ENCODE measurements at places on chromosomes 7 and 10.
A peak's percentile ranks its signal among the peaks of the same experiment; 100 is the strongest.

DNA sequence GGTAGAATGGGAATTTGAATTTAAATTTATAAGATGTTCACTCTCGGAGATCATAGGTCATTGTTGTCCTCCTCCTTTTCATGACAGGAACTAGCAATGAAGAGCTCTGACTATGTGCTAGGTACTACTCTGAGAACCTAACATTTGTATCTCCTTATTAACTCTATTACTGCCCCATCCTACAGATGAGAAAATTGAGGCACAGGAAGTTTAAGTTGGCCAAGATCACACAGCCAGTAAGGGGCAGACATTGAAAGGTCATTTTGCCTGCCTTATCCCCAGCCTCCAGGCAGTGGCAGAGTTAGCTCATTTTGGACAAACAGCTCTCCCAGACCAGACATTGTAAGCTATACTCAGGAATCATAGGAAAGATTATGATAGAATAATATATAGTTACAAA is 6.0 kb downstream of the SRGN start:
- DNase-seq: no peak

GRCh38 chr7:1418505-1419309 is 40.6 kb downstream of the MICALL2 start:
- DNase-seq: peak; percentile 64

- DNase-seq: no peak
Measured at GRCh38 chr7:123609883-123610239, 8.2 kb downstream of the ASB15 start.

DNA sequence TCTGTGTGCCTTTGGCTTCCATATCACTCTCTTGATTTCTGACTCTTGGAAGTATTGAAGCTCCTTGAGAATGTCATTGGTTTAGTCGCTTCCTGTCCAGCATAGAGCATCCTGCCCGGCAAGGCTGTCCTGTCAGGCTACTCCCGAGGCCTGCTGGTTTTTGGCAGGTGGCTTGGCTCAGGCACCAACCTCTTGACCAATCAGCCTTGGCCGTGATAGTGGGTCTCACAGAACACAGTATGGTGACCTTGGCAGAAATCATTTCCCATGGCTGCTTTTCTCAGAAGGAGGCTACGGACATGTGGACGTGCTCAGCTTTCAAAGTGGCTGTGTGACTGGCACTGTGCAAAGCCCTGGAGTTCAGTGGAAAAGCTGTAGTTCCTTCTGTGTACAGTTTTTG is 516.9 kb downstream of the REEP3 start:
- no peak for DNase-seq

DNA sequence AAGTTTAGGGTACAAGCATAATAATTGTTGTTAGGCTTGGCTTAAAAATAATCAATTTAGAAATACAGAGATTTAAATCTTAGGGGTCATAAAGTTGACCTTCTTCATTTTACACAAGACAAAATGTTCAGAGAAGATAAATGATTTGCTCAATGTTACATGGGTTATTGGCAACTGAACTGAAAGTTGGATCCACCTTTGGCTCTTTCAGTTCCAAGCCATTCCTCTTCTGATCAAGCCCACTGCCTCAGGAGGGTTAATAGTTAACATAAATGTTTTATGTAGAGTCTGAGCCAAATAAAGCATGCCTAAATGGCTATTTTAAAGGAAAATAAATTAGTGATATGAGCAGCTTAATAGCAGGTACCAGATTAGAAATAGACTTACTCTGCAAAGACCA is 79.1 kb upstream of the RHOBTB1 start:
- DNase-seq: no peak

DNA sequence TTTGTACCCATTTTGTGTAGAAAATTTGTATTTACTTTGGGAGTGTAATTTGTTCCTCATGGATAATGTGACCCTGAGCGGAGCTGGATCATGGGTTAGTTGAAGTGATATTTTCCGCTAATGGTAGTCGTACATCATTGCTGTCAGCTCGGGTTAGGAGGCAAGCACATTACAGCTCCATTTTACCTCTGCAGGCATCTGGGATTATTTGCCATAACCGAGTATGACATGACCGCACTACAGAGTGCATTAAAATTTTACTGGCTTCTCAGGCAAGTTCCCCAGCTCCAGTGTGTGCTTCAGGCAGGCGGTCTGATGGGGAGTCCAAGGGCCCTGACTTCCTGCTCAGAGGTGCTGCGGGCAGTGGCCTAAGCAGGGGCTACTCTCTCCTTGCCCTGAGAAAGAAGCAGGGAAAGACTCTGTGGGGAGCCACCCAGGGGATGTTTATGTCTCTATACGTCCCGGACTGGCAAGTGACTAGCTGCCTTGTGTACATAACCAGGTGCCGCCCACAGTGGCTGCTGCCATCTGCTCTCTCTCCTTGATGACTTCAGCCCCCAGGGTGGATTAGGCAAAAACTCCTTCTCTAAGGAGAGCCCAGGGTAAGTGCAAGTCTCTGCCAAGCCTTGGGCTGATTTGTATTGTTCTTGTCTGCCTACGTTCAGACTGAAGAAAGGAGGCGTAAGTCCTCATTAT is 685.3 kb upstream of the GALNT17 start:
- peak; percentile 78 for DNase-seq

DNA sequence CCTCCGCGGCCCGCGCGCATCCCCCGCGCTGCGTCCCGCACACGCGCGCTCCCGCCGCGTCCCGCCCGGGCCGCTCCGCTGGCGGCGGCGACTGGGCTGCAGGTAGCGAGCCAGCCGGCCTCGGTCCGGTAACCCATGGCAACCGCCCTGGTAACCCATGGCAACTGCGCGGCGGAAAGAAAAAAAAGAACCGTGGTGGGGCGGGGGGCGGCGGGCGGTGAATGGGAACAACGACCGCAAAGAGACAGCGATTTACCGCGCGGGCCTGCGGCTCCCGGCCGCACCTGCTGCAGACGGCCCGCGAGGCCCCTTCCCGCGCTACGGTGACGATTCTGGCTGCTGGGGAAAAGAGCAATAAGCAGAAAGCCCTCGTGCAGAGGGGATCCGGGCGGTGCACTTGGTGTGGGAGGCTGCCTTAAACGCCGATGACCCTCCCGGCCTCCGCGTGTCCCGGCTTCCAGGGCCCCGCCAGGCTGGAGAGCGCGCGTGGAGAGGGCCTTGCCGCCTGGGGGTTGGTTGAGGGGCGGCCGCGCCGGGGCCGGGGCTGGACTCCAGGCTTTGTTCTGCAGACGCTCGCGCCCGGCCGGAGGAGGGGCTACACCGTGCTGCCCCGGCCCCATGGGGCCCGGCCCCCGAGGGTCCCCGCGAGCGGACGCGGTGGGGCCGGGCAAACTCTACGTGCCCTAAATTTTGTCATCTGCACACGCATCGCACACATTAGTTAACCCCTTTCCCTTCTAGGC is 84.7 kb downstream of the SNX10 start:
- peak; percentile 89 for DNase-seq

DNA sequence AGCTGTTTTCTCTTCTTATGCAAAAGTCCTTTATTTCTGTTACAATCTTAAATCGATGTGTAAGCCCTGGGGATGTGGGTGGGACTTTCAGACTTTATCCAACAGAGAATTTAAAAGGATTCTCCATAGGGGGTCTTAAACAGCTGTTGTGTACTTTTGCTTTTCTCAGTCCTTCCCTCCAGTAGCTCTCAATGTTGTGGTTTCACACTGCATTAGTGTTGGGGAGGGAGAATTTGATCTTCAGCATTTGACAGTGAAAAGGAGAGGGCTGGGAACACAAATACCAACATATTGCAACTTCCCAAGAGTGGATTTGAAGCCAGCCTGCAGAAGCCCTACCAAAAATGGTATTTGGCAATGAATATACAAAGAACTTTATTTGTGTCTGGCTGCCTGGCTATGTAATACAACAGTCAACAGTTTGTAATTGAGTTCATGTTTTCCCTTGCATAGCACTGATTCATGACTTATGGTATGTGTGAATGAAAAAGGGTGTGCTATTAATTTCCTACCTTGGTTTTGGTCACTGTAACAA is 80.1 kb upstream of the CAPZA2 start:
- no peak for DNase-seq

GRCh38 chr10:122206471-122207065 is 64.5 kb upstream of the BTBD16 start:
- DNase-seq: no peak

DNA sequence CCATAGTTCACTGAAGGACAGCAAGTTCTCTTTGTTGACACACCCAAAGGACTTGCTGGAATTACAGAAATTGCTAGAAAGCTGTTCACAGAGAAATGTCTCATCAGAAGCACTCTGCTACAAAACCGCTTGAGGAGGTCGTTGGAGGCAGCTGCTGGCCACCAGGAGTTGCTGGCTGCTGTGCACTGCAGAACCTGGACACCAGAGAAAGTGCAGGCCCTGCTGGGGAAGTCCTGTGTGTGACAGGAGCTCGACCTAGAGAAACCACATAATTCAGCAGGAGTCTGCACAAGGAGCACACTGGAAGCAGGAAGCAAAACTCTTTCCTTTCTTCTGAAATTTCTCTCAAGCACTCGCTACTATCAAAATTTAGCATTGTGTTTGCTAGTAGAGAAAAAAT is 461.5 kb upstream of the GHITM start:
- DNase-seq: no peak

DNA sequence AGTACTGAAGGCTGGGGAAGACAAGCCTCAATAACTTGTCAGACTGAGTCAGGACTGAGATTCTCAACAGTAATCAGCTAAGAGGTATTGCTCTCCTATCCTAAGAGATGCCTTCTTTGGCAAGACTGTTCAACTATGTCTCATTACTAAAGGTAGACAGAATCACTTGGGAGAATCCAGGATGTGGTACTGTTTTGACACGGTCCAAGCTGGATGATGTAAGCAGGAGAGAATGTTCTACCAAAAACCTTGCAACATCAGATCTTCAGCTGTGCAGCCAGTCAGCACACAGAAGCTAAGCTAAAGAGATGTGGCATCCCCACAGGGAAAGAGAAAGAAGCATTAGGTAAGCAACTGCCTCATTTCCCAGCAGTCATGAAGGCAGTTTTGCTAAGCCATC is 391.4 kb downstream of the NRG3 start:
- no peak for DNase-seq

GRCh38 chr10:3412071-3412582 is 239.5 kb upstream of the PITRM1 start:
- DNase-seq: no peak

DNA sequence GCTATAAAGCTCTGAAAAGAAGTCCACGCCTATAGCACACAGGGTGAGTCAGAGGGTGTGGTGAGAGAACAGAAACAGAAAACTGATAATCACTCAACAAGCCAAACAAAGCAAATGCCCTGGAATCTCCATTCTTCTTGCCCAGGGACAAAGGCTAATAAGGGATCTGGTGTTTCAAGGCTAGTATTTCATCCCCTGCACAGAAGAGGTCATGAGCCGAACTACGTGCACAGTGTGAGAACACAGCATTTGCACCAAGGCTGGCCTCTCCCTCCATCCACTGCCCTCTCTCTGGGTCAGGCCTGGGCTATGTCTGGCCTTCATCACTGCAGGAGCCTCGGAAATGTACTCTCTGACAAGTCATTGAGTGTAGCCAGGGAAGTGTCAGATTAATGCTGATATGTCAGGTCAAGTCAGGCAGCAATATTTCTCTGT is 42.7 kb downstream of the PRR15 start:
- no peak for DNase-seq

- DNase-seq: no peak
Measured at GRCh38 chr7:3682028-3682710, 381.1 kb downstream of the SDK1 start.

DNA sequence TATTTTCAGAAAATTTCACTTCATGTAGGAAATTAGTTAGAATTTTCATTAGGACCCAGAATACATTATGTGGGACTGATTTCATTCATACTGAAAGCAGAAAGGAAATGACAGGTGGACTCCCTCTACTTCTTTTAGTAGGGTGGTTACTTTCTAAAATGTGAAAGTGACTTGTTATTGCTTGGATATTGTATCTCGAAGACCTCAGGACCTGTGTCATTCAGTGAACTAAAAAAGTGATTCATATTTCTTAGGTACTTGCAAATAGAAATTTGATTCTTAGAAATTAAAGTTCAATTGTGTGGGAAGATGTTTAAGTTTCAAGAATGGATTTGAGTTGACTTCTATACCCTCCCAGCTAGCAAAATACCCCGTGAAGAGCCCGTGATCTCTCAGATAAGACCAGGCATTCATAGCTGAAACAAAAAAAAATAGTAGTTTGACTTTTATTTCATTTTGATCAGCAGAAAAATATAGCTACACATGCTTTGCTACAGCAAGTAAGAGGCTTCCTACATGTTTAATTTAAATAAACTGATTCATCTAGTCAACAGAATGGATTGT is 1037.1 kb downstream of the GATA3 start:
- DNase-seq: no peak

DNA sequence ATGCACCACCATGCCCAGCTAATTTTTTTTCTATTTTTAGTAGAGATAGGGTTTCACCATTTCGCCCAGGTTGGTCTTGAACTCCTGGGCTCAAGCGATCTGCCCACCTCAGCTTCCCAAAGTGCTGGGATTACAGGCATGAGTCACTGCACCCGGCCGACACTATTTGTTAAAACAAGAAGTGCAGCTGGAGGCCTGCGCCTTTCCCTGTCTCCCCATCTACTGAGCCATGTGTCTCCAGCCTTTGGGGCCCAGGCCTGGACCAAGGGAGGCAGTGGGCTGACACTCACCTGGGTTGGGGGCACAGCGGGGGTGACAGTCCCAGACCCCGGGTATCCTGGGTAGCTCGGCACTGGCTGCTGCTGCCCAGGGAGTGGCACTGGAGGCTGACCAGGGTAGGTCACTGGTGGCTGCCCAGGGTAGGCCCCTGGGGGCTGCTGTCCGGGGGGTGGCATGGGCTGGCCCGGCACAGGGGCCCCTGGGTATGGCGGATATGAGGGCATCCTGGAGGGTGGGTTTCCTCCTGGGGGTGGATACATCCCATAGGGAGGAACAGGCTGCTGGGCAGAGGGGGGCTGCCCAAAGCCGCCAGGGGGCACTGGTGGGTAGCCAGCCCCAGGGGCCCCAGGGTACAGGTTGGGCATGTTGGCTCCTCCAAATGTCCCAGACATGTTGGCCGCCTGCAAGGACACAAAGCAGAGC is 36.3 kb downstream of the PLAC9 start:
- no peak for DNase-seq

- DNase-seq: no peak
Measured at GRCh38 chr10:71064413-71065118, 147.8 kb upstream of the UNC5B start.

DNA sequence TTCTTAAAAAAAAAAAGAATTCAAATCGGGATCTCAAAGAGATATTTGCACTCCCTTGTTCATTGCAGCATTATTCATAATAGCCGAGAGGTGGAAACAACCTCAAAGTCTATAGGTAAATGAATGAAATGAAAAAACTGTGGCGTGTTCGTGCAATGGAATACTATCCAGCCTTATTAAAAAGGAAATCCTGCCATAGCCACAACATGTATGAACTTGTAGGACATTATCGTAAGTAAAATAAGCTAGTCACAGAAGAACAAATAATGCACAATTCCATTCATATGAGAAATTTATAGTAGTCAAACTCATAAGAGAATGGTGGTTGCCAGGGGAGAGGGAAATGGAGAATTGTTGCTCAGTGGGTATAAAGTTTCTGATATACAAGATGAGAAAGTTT is 37.9 kb downstream of the GRK5 start:
- DNase-seq: no peak

Measured in NCI-H1417 (cell line).